ENCODE measurements at places on chromosomes 6 and 20.

- DNase-seq = no peak
Observed at GRCh38 chr20:610130-611046, at the start of gene TCF15. Gene TCF15, minus strand, starts transcription at chr20:610309. Its CDS starts 72 bp downstream, at chr20:610237.

- DNase-seq = no peak
Observed at GRCh38 chr6:337805-338368, 45.6 kb downstream of the DUSP22 start.

- DNase-seq = no peak
Observed at GRCh38 chr6:97689078-97689754, 406.2 kb upstream of the MMS22L start.

DNA sequence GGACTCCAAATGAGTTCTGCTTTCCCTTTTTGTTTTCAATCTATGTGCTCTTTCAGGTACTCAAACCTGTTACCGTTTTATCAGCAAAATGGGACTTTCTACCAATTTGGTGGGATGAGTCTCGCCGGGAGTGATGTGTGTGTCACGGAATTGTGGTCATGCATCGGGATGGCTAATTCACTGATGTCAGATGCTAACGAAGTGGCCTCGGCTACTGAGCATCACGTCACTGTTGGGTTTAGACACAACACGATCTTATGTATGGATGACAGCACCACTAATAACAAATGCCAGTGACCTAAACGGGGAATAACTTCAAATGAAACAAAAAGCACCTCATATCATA is 1.6 kb upstream of the PCK1 start:
- DNase-seq = no peak

DNA sequence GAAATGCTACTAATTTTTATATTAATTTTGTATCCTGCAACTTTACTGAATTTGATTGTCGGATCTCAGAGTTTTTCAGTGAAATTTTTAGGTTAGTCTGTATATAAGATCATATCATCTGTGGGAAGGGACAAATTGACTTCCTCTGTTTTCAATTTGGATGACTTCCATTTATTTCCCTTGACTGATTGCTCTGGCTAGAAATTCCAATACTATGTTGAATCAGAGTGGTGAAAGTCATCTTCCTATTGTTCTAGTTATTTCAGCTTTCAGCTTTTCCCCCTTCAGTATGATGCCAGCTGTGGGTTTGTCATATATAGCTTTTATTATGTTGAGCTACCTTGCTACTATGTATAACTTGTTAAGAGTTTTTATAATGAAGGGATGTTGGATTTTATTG is 771.2 kb downstream of the KIF16B start:
- no peak for DNase-seq

DNA sequence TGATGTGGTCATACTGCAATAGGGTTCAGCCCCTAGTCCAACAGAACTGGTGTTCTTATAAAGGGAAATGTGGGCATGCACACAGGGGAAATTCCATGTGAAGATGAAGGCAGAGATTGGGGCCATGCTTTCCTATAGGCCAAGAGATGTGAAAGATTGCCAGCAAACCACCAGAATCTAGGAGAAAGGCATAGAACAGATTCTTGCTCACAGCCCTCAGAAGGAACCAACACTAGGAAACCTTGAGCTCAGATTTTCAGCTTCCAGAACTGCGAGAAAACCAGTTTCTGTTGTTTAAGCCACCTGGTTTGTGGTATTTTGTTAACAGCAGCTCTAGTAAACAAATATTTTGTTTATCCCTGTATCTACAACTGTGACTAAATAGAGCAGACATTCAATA is 197.6 kb upstream of the CITED2 start:
- no peak for DNase-seq

- no peak for DNase-seq
Observed at GRCh38 chr6:43989581-43990146, 137.6 kb downstream of the MRPL14 start.

GRCh38 chr6:89050697-89051096 is 29.9 kb upstream of the PNRC1 start:
- no peak for DNase-seq

DNA sequence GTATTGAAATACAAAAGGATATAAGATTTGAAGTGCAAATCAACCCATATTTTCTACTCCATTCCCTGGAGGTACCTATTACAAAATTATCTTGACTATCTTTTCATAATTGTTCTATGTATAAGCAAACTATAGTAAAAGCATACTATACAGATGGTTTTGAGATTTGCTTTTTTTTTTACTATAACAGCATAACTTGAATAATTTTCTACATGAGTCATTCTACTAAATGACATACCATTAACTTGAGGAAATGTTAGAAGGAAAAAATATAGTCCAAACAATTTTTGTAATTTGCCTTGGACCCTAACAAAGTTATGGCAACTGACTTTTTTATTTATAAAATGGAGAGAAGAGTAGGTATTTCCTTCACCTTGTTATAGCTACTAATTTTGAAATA is 472.7 kb downstream of the PKHD1 start:
- DNase-seq = no peak

- no peak for DNase-seq
Observed at GRCh38 chr6:37052027-37052628, 46.7 kb downstream of the FGD2 start.

DNA sequence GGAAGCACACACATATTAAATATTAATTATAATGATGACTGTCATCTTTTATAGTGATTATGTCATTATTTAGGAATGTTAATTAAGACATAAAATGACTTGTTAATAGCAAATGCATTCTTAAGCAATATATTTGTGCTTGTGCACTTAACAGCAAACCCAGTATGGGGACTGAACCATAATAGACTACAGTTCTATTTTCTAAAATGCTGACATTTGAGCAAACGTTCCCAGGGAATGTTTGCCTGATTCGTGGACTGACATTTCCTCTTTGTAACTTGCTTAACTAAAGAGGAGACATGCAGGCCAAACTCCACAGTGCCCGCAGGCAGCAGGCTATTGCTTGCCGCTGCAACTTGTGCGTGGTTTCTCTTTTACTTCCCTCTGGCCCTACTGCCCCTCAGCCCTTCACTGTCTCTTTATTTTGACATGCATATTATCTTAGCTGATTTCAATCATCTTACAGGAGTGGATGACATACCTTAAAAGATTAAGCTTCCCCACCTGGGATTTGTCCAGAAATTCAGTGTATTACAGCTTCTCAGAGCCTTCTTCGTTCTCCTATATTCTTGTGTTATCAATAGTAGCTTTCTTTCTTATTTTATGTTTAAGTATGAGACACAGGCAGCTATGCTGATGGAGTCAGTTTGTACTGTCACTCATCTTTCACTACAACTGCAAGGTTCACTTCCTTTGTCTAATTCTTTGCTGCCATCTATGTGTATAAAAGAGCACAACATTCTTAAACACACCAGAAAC is 141.5 kb downstream of the GMDS start:
- DNase-seq = no peak

DNA sequence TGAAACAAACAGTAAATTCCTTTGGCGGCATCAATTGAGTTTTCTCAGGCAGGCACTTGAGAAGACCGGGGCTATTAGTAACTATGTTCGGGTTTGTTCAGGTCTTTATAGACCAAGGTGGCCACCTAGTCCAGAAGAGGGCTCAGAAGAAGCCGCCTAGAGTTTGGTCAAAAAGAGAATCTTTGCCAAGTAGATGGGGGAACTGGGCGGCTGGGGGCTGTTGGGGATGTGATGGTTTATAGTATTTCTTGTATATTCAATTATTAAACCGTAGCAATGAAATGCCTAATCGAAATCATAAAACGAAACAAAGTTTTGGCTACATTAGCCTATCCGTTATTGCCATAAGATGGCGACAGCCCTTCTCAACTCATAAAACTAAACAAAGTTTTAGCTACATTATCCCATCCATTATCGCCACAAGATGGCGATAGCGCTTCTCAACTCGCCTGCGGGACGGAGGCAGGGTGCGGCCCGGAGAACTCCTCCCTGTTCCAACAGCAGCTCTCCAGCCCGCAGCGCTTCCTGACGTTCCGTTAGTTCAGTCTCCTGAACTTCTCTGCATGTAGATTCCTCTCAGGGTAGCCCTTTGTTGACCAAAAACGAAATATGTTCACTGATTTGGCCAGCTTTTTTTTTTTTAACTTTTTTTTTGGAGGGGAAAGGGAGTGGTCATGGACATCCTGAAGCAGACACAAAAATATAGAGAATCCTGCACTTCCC is 120.5 kb upstream of the PRSS16 start:
- no peak for DNase-seq

DNA sequence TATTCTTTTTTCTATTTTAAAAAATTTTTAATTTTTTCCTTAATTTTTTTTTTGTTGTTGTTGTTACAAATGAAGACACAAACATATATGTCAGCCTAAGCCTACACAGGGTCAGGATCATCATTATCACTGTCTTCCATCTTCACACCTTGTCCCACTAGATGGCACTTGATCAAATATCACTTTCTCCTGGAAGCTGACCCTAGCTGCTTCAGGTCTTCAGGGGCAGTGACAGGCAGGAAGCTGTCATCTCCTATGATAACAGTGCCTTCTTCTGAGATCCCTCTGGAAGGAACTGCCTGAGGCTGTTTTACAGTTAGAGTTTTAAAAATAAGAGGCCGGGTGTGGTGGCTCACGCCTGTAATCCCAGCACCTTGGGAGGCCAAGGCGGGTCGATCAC is 70.2 kb upstream of the EEF1E1 start:
- no peak for DNase-seq

DNA sequence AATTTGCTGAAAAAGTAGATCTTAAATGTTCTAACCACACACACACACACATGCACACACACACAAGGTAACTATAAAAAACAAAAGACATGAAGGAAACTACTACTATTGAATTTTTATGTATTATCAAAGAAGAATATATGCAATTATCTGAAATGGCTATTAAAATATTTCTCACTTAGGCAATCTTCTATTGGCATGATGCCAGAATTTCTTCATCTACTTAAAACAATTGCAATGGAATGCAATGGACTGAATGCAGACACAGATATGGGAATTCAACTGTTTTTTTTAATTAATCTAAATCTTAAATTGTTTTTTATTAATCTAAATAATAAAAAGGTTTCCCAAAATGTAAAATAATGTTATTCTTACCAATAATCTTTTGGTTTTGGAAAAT is 152.6 kb upstream of the SMLR1 start:
- no peak for DNase-seq

DNA sequence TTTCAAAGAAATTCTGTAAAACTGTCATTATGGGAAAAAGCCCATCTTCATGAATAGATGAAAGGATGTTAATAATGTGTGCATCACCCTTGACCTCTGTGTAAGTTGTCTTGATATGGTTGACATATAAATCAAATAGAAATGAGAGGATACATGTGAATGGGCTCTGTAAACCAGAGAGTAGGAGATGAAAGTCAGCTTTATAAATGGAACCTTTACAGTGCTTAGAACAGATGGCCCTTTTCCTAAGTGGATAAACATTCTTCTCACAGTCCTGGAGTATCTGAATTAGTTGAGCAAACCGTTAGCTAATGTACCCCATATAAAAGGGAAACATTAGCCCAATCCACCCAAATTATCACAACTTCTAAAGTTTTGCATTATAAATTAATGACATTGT is 57.5 kb downstream of the MYLK4 start:
- DNase-seq = no peak

DNA sequence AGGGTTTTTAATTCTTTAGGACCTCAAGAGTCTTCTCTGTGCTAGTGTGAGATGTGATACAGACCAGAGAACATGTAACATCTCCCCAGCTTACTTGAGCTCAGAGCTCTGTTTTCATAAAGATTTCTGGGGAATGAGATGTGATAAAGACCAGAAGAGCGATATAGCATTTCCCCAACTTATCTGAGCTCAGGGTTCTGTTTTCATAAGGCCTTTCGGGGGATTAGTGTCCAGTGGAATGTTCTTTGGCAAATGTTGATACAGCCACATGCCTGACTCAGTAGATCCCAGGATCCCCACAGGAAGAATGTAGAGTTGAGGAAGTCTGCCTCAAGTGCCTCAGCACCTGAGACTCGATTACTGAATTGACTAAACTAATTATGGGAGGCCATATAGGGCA is 18.7 kb upstream of the TOP1 start:
- DNase-seq = no peak

- no peak for DNase-seq
Observed at GRCh38 chr20:61112515-61112914, 139.5 kb upstream of the CDH4 start.

DNA sequence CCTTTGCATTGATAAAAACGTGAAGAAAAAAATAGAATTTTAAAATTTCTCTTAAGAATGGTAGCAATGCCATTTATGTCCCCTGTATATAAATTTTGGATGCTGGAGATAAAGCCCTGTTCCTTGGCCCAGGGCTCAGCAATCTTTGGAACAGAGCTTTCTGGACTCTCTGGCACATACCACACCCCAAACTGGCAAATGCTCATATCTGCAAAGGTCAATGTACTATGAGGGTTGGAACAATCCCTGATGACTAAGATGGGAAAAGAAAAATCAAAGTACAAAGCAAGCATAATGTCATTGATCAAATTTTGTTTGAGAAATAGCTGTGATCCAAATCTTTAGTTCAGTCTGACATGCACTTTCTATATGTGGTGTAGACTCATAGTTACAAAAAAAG is 158.1 kb upstream of the HCRTR2 start:
- DNase-seq = no peak

DNA sequence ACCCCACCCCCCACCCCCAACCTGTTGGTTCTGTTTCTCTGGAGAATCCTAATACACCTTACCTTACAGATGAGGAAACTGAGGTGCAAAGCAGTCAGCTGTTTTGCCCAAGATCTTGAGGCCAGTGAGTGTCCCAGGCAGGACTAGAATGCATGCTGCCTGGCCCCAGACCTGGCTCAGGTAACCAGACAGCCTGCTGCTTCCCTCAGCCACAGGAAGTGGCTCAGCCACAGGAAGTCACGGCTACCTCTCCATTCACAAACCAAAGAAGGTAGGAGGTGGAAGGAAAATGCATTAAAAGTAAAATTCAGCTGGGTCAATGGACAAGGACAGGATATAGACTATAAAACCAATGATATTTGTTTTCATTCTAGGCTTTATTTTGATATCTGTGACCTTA is 517.6 kb downstream of the CD83 start:
- no peak for DNase-seq

DNA sequence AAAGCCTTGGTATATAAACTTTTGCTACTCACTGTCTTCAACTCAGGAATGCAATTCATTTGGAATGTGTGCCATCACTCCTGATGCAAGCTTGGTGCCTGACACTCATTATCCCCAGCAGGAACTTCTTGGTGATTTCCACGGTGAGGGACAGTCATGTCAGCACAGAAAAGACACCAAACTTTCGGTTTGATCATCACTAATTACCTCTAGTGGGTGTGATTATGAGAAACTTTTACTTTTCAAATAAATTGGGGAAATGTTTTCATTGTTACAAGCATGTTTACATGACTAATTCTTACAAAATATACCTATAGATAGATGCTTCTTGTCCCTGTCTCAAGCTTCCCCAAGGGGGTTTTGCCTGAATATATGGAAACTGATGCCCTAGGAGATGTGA is 40.9 kb downstream of the RPP40 start:
- no peak for DNase-seq

Data from NCI-H1092 (cell line).